ENCODE measurements at places on chromosomes 11 and 22.

GRCh38 chr22:33028234-33028633 lies 29.9 kb downstream of the SYN3 start:
- DNase-seq: peak; percentile 31

- DNase-seq: no peak
Measured at GRCh38 chr11:66417000-66417399, 3.8 kb upstream of the NPAS4 start.

DNA sequence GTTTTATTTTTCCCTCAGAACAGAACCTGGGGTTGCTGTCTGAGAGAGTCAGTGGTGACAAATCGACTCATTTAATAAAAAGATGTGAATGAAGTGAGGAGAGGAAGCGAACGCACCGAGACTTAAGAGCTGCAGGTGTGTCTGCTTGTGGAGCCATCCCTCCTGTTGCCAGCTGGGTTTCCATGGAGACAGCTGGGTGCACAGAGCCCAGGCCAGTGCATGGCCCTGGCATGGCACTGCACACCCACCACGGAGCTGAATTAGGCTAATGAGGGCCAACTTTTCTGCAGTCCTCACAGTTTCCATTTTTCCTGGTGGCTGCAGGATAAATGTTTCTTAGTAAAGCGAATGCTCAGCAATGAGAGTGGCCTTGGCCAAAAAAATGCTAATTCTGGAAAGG lies 750.2 kb downstream of the OPCML start:
- DNase-seq: no peak

DNA sequence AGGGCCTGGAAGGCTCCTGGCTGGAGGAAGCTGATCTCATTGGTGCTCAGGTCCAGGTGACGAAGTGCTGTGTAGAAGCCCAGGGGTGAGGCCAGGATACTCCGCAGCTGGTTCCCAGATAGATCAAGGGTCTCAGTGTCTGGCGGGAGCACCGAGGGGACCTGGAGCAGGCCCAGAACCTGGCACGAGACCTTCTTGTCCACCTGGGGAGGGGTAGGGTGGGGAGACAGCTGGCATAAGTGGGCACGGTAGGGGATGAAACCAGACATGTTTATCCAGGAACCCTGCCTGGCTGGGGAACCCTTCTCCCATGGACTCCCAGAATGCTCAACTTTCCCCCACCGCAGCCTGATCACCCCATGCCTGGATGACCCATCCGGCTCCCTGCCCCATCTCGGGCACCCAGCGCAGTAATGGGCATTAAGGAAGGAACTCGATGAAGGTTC lies 9.2 kb downstream of the LRRC32 start:
- DNase-seq: no peak

DNA sequence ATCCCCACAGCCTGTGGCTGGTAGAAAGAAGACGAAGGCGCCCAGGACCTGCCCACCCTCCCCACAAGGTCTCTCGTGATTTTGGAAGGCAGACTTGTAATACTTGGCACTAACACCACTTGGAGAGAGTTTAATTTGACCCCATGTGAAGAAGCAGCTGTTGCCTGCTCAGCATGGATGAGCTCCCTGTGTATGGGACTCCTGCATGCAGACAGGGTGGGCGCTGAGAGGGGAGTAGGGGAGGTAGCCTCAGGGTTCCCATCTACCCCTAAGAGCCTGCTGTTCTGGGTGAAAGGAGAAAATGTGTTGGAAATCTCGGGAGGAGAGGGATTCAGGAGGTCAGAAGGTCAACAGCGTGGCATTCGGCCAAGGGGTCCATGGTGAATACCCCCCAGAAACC lies 625.9 kb downstream of the TBC1D22A start:
- DNase-seq: no peak

- DNase-seq: no peak
Measured at GRCh38 chr11:36317992-36318391, 21.9 kb downstream of the PRR5L start.

GRCh38 chr11:46285594-46286033 lies 8.2 kb downstream of the CREB3L1 start:
- no peak for DNase-seq

GRCh38 chr11:15180212-15180792 lies 65.6 kb downstream of the INSC start:
- DNase-seq: no peak

- no peak for DNase-seq
Measured at GRCh38 chr11:121372671-121373429, 79.3 kb upstream of the SORL1 start.

- DNase-seq: no peak
Measured at GRCh38 chr22:36213586-36213985, 12.0 kb upstream of the APOL4 start.

DNA sequence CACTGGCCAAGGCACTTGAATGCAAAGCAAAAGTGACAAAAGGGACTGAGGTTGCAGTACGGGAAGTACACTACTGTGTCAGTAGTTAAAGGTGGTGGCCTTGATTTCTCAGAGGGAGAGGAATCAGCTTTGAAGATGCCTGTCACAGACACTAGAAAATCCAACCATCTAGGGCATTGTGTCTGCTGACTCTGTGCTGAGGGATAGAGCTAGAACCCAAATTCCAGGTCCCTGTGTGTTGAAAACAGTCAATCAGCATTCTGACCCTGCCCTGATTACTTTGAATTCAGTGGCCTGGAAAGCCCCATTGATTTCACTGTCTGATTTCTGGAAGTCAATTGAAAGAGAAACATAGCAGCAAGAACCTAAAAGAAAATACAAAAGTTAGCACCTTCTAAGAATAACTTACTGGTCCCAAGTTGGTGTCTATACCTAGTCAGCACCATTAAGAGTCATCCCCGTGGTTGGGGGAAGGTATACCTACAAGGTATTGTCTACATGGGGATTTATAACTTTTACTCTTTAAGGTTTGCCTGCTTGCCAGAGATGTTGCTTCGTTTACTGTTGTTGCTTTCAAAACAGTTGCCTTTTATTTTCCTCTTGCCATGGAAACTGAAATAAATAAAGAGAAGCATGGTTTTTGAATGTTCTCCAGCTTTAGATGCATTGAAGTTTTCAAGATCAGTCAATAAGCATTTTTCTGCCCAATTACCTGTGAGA lies 97.3 kb downstream of the PDHX start:
- DNase-seq: peak; percentile 87

DNA sequence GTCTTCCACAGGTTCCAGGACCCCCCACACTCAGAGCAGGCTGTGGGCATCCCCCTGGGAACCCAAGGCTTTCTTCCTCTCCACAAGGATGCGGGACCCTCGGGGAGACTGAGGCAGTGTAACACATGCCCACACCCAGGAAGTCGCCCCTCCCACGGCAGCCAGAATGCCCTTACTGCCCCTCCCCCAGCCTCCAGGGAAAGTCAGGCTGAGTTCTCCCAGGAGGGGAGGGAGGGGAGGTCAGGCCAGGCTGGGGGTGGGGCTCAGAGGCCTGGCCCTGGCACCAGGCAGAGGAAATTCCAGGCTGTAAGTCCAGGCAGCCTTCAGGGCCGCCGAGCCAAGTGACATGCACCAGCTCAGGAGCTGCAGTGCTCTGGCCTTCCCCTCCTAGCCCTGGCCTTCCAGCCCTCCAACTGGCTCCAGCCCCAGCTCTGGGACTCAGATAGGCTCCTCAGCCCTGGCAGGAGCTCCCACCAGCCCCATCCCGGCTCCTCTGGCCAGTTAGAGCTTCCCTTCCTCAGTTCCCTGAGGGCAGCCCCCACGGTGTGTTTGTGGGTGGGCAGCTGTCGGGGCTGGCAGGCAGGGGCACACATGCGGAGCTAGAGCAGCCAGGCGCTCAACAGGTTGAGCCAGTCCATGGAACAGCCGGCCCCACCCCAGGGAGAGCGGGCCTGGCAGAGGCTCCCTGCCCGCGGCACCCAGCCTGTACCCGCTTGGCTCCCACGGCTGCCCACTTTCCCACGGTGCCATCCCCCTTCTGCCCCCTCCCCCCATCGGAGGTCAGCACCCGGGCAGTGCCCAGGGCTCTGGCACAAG lies 3.6 kb downstream of the BCL9L start:
- DNase-seq: peak; percentile 89

DNA sequence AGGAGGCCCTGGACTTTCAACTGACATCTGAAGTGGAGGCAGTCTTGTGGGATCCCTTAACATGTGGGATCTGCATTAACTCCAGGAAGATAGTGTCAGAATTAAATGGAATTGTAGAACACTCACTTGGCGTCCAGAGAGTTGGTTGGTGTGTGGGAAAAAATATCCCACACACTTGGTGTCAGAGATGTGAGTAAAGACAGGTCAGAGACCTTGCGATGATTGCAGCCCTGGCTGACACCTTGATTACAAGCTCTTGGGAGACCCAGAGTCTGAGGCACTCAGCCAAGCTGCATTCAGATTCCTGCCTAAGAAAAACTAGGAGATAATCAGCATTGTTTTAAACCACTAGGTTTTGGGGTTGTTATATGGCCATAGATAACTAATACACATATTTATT lies 7.2 kb upstream of the TPCN2 start:
- DNase-seq: peak; percentile 23

DNA sequence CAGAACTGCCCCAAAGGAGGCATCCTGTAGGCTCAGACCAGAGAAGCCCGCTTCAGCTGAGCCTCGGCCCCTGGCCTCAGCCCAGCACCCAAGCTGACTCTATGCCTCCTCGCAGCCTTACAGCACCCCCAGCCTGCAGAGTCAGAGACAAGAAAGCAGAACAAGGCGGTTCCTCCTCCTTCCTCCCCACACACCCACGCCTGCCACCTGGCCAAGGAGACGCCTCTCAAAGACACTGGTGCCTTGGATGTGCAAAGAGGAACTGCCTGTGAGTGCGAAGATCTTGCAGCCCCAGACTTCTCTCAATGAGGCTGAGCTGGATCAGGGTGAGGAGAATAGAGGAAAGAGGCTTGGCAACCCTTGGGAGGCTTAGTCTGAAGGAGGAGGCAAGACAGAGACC lies 60.2 kb downstream of the PDE2A start:
- no peak for DNase-seq

GRCh38 chr22:24935771-24936483 lies 10.6 kb downstream of the LHFPL7 start:
- DNase-seq: no peak

DNA sequence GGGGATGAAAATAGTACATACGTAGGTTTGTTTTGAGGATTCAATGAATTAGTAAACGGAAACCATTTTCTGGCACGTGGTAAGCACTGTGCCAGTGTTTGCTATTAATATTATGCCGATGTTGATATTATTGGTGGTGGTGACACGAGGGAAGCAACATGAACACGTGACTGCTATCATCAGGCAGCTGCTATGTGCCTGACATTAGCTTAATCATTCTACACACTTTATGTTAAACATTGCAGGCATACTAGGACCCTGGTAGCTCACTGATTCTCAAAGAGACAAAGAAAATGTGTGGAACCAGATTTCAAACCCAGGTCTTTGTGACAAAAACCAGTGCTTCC lies 656 bp downstream of the SRRD start:
- no peak for DNase-seq

DNA sequence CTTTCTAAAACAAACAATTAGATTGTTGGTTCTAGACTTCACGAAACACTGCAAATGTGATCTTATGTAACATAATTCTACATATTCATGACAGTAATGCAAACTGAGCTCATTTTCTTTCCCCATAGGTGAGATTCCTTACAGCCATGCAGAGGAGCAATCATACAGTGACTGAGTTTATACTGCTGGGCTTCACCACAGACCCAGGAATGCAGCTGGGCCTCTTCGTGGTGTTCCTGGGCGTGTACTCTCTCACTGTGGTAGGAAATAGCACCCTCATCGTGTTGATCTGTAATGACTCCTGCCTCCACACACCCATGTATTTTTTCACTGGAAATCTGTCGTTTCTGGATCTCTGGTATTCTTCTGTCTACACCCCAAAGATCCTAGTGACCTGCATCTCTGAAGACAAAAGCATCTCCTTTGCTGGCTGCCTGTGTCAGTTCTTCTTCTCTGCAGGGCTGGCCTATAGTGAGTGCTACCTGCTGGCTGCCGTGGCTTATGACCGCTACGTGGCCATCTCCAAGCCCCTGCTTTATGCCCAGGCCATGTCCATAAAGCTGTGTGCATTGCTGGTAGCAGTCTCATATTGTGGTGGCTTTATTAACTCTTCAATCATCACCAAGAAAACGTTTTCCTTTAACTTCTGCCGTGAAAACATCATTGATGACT lies 1.5 kb downstream of the OR9G1 start:
- no peak for DNase-seq

DNA sequence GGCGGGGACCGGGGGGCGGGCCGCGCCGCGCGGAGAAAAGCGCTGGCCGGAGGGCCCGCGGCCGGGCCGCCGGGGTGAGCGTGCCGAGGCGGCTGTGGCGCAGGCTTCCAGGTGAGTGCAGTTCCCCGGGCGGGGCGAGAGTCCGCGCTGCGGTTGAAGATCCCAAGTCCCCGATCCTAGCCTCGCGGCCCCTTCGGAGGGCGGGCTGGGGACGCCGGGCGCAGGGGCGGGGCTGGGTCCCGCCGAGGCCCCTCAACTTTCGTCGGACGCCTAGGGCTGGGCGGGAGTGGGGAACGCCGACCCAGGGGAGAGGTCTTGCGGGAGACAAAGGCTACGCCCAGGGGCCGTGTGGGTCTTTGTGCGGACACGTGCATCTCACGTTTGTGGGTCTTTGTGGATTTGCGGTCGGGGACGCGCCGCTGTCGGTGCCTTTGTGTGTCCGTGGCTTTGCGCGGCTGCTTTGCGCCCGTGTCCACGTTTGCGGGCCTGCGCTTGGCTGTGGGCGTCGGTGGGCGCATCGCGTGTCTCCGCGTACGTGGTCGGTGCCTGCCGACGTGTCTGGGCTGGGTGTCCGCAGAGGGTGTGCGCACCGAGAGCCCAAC lies at the start of gene TSKU:
Gene TSKU (plus strand): TSS at position 63 of the 602 bp plus-strand sequence. CDS start 12,261 bp downstream, outside the sequence.
- no peak for DNase-seq

GRCh38 chr11:102109896-102110760 lies at the start of gene YAP1:
TSS of gene YAP1 (plus strand) at chr11:102110447. CDS start at chr11:102110849, 402 bp downstream.
- DNase-seq: peak; percentile 93

DNA sequence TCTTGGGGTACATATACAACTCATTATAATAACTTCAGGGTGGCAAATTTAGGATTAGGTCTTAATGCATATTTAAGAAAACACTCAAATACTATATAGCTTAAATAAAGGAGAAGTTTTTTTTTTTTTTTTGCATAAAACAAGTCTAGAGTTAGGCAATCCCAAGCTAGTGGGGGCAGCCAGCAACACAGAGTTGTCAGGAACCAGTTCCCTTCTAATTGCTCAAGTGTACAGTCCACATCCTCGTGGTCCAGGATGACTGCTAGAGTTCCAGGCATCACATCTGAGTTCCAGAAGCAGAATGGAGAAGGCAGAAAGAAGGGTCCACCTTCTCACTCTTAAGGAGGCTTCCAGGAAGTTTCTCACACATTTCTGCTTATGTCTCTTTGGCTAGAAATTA lies 261.9 kb upstream of the PLET1 start:
- no peak for DNase-seq

GRCh38 chr11:62560566-62561103 lies 13.1 kb downstream of the EEF1G start:
- peak; percentile 99 for DNase-seq

DNA sequence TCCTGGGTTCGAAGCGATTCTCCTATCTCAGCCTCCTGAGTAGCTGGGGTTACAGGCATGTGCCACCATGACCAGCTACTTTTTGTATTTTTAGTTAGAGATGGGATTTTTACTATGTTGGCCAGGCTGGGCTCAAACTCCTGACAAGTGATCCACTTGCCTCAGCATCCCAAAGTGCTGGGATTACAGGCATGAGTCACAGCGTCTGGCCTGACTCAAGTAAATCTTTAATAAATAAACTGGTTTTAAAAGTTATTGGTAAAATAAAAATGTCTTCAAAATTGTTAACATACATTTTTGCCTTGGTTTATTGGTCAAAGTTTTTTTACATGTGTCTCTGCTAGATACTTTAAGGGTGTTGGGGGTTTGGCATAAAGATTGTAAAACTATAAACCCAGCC lies 7.3 kb upstream of the PES1 start:
- DNase-seq: peak; percentile 22

- DNase-seq: no peak
Measured at GRCh38 chr11:128477278-128477677, 110.1 kb downstream of the ETS1 start.
